ENCODE measurements at places on chromosomes 5 and 9.

GRCh38 chr9:82010711-82011110, 22.1 kb downstream of the SPATA31D1 start:
- DNase-seq, result no peak

- no peak for DNase-seq
Measured at GRCh38 chr5:88094403-88094802, 174.2 kb downstream of the TMEM161B start.

DNA sequence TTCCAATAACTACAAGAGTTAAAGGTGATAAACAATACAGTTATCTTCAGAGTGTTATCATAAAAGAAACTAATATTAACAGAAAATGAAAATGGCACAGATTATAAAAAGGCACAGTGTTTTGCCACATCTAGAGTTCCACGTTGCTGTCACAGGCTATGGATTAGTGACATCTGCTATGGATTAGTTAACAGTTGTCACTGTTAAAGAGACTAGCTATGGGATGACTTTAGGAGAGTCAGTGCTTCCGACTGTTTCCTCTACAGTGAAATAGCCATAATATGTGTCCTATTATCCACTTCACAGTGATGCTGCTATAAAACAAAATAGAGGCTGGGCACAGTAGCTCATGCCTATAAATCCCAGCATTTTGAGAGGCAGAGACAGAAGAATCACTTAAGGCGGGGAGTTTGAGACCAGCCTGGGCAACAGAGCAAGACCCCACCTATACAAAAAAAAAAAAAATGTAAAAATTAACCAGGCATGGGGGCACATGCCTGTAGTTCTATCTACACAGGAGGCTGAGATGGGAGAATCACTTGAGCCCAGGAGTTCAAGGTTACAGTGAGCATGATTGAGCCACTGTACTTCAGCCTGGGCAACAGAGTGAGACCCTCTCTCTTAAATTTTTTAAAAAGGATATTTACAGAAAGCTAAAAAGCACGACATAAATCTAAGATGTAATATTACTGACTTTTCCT, 19.7 kb downstream of the MAPKAP1 start:
- DNase-seq, result no peak

- no peak for DNase-seq
Measured at GRCh38 chr5:109762821-109763220, 73.1 kb downstream of the MAN2A1 start.

- DNase-seq, result no peak
Measured at GRCh38 chr5:150082889-150083288, 3.5 kb downstream of the CSF1R start.

GRCh38 chr9:130793589-130793988, 41.5 kb upstream of the ABL1 start:
- no peak for DNase-seq

DNA sequence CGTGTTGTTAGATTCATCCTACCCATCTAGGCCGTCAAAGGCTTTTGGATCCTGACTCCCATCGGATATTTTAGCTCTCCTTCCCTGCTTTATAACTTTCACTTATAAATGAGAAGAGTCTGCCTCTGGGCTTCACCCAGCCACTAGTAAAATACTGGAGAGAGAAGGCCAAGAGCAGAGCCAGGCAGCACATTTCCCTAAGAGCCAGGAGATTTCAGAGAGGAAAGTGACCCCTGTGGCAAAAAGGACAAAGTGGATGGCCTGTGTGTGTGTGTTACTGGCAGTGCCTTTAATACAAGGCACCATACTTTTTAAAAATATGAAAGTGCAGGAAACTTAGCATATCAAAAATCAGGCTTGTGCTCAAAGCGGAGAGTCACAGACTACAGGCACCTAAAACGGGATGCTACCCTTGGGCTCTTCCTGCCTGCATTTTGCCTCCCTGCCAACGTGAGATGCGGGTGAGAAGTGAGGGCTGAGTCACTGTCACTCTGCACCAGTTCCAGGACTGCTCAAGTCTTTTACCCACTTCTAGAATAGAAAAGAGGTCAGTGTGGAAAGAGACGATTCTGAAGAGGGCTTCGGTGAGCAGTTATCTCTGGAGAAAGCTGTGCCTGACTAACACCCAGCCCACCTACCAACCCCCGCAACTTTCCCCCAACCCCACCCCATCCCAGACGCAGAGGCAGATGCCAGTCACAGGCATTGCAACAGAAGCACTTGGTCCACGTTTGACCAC, 15.9 kb downstream of the NFIL3 start:
- no peak for DNase-seq

GRCh38 chr5:172835290-172835993, 1.4 kb downstream of the ERGIC1 start:
- DNase-seq, result no peak

GRCh38 chr5:157575381-157576020, at the start of gene ADAM19:
Gene ADAM19, minus strand, starts transcription at chr5:157575775. Its CDS starts 79 bp downstream, at chr5:157575696.
- peak; percentile 31 for DNase-seq

DNA sequence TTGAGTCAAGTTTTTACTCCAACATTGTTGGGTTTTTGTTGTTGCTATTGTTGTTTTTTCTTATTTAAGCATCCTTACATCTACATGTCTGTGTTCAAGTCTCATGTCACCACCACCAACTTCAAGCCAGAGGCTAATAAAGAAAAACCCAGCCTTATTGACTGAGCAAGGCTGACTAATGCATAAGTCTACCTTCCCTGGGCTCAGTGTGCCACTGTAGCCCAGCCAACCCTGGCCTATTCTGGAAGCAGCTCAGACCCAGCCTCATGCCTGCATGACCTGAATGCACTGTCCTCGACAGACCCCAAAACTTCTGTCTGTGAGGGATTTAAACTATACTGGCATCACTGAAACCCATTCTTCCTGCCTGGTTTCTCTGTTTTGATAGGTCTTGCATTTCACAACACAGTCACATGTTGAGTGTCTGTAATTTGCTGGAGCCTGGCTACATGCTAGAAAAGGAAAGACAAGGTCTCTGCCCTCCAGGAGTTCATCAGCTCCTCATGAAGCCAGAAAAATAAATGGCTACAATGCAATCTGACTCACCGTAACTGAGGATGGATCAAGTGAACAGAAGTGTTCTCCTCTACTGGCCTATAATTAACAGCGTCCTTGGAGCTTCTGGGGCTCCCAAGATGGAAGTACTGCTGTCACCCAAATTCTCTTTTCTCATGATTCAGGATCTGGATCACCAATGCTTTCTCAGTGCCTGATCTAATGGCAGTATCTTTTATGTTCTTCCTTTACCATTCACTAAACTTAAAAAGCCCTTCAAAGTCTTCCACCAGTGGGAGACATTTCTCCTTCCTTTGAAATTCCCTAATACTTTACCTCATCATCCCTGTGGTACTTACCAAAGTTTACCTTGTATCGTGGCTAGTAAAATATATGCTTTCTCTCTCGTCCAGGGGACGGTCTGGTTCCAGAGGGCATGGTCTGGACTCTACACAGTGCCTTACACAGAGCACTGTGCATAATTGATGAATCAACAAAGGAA, 103.9 kb upstream of the IFNE start:
- no peak for DNase-seq

GRCh38 chr5:141714542-141715310, 32.7 kb upstream of the ARAP3 start:
- DNase-seq, result no peak

DNA sequence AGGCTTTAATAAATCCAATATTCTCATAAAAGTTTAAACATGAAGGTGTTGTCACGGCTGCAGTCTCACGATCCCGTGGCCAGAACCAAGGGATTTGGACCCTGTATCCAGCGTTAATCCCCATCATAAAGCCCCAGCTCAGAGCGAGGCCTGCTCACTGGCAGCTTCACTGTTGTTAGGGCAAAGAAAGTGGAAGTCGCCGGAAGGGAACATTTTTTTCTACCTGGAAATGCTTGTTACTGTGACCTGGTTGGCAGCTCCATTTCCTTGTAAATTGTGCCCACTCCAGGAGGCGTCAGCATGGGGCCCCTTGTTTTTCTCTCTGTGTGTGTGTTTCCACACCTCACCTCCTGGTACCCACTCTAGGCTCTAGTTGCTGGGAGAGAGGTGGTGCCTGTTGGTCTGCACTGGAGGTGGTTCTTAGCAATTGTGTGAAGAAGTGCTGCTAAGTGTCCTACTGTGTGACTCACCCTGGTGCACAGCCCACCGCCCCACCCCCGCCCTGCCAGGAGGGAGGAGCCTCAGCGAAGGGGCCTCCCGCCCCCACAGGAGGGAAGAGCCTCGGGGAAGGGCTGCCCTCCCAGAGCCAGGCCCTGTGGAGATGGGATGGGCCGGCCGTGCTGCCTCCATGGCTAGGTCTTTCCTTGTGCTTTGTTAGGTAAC, 105.1 kb downstream of the EHMT1 start:
- DNase-seq, result peak; percentile 50

- DNase-seq, result no peak
Measured at GRCh38 chr9:84815554-84815953, 146.0 kb downstream of the NTRK2 start.

DNA sequence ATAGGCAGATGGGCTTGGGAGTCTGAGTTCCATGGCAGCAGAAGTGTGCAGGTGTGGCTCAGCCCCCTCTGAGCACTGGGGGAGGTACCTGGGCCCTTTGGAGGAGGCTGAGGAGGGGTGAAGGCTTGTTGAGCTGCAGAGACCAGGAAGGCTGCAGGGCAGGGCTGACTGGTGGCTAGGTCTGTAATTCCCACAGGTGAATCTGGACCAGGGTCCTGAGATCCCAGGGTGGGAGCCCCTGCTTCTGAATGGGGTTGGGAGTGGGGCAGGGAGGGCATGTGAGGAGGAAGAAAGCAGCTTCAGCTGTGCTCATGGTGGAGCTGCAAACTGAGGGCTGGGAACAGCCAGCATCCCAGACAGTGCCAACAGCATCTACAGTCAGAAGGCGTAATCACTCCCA, 111.1 kb downstream of the CACNA1B start:
- DNase-seq, result no peak

DNA sequence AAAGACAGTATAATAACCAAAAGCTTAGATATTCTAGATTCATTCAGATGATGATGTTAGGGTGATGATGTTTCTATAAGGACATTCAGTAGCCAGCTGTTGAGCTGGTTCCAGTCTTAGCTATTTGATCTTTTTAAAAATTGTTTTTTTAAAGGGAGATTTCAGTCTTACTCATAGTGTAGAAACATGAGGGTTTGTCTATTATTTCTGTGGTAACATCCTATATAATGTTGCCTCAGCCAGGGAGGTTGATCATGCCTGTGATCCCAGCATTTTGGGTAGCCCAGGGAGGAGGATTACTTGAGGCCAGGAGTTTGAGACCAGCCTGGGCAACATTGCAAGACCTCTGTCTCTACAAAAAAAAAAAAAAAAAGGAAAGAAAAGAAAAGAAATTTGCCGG, 167.8 kb downstream of the DOCK2 start:
- peak; percentile 17 for DNase-seq

All from activated naive CD4-positive, alpha-beta T cell treated with anti-CD3 and anti-CD28 coated beads for 36 hours (primary cell).